Effector CD4-positive, alpha-beta T cell (primary cell): ENCODE measurements at places on chromosomes 2 and 18.

GRCh38 chr2:47457268-47457667 lies 54.3 kb downstream of the MSH2 start:
- no peak for DNase-seq

GRCh38 chr2:170823898-170824215 lies 7.2 kb downstream of the GAD1 start:
- DNase-seq = no peak

GRCh38 chr2:205781244-205781931 lies 99.1 kb downstream of the NRP2 start:
- DNase-seq = no peak

DNA sequence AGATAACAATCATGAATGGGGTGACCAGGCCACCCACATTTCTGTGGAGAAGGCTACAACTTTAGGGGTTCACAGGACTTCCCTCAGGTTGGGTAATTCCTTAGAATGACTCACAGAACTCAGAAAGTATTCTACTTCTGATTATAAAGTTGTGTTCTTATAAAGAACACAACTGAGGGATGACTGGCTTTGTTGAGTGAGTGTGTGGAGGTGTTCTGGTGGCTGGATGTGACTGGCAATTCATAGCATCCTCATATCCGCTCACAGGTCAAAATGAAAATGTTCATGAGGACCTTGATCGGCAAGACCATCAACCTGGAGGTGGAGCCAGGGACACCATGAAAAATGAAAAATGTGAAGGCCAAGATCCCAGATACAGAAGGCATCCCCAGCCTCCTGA lies 143.3 kb upstream of the CAB39 start:
- DNase-seq = no peak

GRCh38 chr18:13262839-13263691 lies 44.5 kb downstream of the LDLRAD4 start:
- DNase-seq = no peak

GRCh38 chr18:22977847-22978701 lies 44.9 kb downstream of the RBBP8 start:
- DNase-seq = no peak

DNA sequence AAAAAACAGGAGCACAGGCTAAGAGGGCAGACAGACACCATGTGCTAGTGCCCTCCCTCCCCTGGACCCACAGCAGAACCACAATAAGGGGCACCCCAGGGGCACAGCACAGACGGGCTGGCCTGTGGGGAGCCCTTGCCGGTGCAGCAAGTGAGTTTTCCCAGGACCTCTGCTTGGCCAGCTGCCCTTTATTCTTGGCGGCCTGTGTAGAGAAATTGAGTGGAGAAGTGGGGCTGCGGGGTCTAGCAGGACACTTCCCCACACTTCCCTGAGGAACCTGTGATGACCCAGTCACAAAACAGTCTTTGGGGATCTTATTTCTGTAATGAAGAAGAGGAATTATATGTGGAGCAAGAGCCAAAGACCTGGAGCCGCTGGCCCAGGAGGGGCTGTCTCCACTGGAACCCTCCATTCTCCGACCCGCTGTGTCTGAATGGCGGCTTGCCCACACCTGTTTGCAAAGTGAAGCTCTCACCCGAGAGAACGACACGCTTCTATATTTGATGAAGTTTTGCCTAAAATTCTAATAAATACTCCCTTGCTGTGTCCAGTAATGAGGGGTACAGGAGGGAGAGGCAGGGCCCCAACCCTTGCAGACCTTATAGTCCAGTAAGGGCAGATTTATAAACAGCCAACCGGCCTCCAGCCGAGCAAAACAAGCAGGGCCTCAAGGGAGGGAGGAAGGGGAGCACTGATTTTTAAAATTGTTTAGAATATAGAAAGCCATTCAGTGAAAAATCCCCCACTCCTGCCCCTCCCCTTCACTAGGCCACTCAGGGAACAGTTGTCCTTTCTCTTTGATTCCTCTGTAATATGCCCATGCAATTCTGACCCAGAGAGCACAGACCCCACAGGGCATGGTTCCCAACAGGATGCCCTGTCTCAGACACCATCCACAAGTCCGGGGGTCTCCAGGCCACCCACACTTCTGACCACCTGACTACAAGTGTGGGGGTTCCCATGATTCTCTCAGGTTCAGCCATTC lies 44.7 kb upstream of the SNED1 start:
- no peak for DNase-seq

DNA sequence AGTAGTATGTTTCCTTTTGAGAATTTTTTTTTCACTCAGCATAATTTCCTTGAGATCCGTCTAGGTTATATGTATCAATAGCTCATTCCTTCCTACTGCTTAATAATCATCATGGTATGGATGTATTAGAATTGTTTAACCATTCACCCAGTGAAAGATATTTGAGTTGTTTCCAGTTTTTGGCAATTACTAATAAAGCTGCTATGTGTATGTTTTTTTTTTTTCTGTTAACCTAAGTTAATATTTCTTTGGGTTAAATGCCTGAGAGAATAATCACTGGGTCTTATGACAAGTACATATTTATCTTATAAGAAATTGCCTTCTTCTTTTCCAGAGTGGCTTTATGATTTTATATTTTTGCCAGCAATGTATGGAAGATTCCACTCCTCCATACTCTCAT lies 96.4 kb upstream of the ST6GAL2 start:
- DNase-seq = no peak

GRCh38 chr2:42922790-42923579 lies 130.6 kb upstream of the HAAO start:
- no peak for DNase-seq

DNA sequence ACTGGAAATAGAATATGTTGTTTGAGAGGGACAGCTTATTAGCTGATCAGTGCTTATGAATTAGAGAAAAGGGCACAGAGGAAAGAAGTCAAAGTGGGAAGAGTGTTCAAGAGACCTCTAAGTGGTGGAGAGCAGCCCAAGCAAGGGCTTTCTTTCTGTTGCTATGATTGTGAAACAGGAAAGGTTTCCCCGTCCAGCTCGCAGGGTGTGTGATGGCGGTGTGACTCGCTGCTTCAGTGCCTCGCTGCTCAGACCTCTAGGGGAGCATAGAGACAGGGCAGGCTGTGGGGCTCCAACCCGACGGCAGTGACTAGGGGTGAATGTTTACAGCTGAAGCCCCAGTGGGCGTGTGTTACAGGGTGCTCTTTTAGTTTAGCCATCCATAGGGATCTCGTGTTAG lies 166.5 kb upstream of the COPS8 start:
- DNase-seq = no peak

- DNase-seq = no peak
Observed at GRCh38 chr2:181780657-181781056, 100.3 kb upstream of the NEUROD1 start.

- no peak for DNase-seq
Observed at GRCh38 chr2:135132314-135132713, 80.2 kb downstream of the RAB3GAP1 start.

DNA sequence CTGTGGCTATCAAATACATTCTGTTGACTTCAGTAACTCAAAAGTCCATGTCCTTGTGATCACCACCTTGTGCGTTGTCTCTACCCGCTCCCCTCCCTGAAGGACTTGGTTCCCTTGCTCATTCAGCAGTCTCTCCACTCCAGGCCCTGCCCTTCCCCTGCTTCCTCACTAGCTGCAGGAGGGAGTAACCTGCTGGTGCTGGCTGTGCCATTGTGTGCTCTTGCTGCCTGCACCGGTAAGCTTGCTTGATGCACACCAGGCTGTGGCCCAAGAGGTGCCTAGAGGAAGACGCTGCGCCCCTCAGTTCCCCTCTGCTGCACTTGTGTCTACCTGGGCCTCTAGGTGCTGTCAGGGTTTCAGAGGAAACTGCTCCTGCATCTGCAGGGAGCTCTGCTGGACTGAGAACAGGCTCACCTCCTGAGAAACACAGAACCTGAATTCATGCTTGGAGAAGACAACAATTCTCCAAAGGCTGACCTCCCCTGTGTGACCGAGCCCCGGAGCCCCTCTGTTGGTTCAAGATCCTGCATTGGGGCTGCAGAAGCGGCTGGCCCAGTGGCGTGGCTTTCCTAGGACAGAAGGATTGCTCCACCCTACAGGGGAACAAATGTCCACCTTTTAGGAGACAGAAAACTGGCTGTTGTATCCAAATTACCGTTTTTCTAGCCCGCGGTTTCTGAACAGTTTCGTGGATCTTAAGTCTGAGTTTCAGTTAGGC lies 33.6 kb downstream of the PTPRM start:
- DNase-seq = no peak

DNA sequence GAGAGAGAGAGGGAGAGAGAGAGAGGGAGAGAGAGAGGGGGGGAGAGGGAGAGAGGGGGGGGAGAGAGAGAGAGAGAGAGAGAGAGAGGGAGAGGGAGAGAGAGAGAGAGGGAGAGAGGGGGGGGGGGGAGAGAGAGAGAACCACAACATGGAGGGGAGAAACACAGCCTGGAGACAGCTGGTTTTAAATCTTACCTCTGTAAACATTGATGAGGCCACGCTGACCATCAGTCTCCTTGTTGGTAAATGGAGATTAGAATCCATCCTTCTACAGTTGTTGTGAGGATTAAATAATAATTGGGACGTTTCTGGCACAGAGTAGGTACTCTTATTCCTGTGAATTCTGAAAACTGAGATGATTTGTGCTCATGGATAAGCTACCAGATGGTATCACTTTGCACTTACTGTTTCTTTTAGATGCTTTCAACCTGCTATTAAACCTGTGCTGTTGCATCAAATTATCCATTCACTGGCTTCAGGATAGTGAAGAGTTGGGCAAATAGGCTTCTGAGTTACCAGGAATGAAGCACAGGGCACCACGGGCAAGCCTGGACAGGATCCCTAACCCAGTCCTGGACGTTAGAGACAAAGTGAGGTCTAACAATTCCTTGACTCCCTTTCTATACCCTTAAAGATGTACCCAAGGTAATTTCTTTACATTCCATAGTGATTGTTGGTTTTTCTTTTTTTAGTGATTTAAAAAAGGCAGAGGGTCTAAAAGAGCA lies 318.1 kb downstream of the ZNF521 start:
- no peak for DNase-seq

GRCh38 chr2:26245231-26245732 lies 543 bp downstream of the HADHB start:
- DNase-seq = peak; percentile 28

- no peak for DNase-seq
Observed at GRCh38 chr2:54048117-54048785, 67.2 kb upstream of the ACYP2 start.

GRCh38 chr2:210363876-210364275 lies 48.9 kb upstream of the MYL1 start:
- no peak for DNase-seq

DNA sequence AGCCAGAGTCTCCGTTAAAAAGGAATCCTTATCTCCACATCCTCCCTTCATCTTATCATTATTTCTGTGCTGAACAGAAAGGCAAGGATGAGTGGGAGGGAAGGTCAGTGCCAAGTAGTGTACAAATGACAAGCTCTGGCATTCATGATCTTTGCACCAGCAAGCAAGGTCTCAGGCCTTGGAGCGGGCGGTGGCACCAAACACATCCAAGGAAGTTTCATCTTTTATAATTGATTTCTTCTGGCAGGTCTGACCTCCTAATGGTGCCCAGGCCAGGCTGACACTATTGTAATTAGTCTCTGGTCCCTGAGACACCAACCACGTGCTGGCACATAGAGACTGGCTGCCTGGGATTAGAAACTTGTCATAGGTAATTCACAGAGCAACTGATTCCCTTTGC lies 336.6 kb downstream of the EN1 start:
- DNase-seq = no peak

DNA sequence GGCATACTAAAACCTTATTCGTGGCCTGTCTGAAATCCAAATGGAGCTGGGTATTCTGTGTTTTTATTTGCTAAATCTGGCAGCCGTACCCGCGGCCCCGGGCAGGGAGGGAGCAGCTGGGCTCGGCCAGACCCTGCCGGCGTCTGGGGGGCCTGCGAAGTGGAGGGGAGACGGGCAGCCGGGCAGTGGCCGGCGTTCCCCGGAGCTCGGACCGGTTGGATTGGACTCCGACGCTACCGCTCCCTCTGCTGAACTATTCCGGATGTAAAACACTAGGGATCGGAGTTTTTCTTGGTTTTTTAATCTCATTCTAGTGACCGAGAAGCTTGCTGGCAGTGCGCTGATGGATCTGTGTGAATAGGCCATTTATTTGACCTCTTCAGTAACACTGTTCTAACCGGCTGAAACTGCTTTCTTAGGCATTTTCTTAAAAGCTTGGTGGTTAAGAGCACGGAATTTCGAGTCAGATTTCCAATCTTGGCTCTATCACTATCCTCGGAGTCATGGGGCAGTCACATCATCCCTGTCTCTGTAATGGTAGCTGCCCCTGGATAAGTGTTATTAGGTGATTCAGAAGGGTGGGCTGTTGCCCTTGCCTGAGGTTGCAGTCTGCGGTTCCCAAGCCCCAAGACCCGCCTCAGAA lies 694 bp downstream of the UNC50 start:
- no peak for DNase-seq

- no peak for DNase-seq
Observed at GRCh38 chr2:3457524-3458395, 61.6 kb downstream of the ADI1 start.

DNA sequence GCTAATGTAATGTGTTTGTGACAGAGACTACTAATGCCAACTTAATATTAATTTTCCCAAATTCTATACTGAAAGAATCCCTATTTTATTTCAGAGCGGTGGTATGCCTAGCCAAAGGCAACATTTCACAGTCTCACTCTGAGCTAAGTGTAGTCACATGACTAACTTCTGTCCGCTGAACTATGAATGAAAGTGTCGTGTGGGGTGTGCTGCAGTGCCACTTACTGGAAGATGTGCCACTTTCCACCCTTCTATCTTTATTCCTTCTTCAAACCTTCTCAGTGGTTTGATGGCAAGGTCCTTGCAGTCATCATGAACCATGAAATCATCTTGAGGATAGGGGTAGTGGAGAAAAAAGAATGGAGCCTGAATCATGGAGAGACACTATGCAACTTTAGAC lies 47.3 kb upstream of the C1D start:
- DNase-seq = no peak

- no peak for DNase-seq
Observed at GRCh38 chr18:60247103-60247502, 125.5 kb downstream of the MC4R start.

DNA sequence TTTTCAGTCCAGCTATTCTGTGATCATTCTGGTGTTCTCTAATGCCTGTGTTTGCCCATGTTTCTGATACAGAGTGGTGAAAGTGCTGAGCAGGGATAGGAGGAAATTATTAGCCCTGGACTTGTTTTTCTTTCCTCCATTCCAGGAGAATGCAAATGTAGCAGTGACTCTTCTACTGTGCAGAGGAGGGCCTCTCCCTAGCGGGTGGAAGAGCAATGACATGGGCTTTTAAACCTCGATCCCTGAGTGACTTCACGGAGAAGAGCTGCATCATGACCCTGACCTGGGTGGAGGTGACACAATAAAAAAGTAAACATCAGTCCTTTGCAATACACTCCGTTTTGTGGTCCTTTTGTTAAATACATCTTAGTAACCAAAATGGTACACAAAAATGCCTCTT lies 68.0 kb upstream of the NETO1 start:
- no peak for DNase-seq

- DNase-seq = no peak
Observed at GRCh38 chr18:72470391-72470790, 73.8 kb downstream of the CBLN2 start.

GRCh38 chr2:20530520-20530919 lies 83.6 kb downstream of the RHOB start:
- DNase-seq = no peak
